Stimulated activated CD8-positive, alpha-beta memory T cell treated with anti-CD3 and anti-CD28 coated beads, Interleukin-7, amount 100 ng/mL, for 48 hours (primary cell): ENCODE measurements at places on chromosomes 5 and 9.

- DNase-seq, result no peak
These were observed 33.6 kb downstream of the LRRTM2 start for GRCh38 chr5:138841531-138841930.

DNA sequence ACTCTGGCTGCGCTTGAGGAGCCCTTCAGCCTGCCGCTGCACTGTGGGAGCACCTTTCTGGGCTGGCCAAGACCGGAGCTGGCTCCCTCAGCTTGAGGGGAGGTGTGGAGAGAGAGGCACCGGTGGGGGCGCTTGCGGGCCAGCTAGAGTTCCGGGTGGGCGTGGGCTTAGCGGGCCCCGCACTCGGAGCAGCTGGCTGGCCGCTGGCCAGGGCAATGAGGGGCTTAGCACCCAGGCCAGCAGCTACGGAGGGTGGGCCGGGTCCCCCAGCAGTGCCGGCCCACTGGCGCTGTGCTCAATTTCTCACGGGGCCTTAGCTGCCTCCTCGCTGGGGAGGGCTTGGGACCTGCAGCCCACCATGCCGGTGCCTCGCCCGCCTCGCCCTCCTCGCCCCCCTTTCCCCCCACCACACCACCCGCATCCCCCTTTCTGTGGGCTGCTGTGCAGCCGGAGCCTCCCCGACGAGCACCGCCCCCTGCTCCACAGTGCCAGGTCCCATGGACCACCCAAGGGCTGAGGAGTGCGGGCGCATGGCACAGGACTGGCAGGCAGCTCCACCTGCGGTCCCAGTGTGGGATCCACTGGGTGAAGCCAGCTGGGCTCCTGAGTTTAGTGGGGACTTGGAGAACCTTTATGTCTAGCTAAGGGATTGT lies 954.5 kb downstream of the DTWD2 start:
- DNase-seq, result no peak

- no peak for DNase-seq
These were observed 216.0 kb upstream of the ANKRD55 start for GRCh38 chr5:56449071-56449640.

- no peak for DNase-seq
These were observed 41.6 kb downstream of the TRIO start for GRCh38 chr5:14184725-14185124.

GRCh38 chr5:133205204-133205603 lies 153.4 kb downstream of the HSPA4 start:
- no peak for DNase-seq

GRCh38 chr5:171310212-171310818 lies 1.3 kb downstream of the TLX3 start:
- no peak for DNase-seq

DNA sequence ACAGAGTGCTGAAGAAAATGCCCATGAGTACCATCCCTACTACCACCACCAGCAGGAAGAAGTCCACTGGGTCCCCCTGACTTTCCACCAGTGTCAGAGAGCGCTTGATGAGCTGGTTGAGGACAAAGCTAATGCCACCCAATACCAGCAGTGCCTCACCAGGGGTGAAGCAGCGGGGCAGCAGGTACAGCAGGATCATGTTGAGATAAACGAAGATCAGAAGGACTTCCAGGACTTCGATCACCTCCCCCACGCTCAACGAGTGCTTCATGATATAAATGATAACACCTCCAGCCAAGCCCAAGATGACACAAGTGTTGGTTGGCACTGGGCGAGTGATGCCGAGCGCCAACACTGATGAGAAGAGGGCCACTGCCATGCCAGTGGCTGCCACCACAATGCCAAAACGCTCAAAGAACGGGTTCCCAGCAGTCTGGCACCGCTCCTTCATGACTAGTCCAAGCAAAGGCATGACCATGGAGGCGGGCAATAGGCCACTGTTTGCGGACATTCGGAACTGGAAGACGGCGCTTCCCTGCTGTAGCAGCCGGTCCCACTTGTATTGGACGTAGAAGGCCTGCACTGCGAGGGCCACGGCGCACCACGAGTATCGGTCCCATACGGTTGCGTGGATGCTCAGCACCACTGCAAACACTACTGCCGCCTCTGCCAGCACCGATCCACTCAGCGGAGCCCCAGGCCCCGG lies 679 bp downstream of the DOLK start:
- DNase-seq, result no peak

DNA sequence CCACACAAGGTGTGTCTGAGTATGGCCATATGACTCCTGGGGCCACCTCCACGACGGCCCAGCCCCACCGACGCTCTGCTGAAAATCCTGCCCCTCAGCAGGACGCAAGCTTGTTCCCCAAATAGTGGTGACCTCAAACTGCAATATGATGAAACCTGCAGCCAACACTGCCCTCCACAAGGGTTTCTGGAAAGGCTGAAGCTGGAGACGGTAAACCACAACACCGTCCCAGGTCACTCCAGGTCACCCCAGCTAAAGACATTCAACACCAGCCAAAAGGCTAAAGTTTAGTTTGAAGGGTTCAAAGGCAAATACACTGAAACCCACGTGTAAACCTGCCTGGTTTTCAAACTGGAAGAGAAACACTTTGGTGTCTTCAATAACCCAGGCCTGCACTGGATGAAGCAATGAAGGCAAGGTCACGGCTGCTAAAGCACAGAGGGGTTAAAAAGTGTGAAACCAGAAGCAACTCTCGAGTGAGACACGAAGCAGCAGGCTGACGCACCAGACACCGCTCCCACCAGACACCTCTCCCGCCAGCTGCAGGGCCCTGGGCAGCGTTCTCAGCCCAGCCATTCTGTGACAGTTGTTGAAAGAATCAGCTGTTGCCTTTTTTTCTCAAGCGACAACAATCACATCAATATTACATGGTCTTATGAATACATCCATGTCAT lies 1.8 kb upstream of the LHX3 start:
- DNase-seq, result no peak

- DNase-seq, result no peak
These were observed 303.7 kb upstream of the PAPPA start for GRCh38 chr9:115849679-115850412.

DNA sequence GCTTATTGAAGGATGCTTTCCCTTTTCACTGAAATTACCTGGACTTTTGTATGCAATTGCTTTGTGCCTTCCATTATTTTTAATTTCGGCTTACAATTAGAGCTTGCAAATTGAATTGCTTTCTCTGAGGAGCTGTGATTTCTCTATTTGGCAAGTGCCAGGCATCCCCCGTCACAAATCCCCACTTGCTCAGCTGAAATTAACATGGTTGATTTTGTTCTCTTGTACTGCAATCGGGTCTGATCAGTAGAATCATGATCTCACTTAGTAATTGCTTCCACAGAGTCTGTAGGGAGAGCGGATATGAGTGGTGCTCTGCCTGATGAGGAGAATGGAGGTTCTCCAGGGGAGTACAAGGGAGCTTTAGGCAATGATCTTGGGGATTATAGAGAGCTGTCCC lies 495.5 kb upstream of the SGCD start:
- no peak for DNase-seq

DNA sequence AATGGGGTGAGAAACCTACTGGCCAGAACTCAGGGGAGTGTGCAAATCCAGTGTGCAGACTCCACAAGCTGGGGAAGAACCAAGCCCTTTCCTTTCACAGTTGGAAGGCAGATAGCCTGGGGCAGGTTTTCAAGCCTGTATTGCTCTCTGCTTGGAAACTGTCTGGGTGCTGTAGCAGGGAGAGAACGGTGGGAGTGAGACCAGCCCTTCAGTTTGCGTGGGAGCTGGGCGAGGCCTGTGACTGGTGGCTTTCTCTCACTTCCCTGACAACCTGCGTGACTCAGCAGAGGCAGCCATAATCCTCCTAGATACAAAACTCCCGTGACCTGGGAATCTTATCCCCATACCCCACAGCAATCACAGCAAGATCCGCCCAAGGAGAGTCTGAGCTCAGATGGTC lies 44.9 kb upstream of the SNCAIP start:
- no peak for DNase-seq

- DNase-seq, result no peak
These were observed 27.0 kb downstream of the TCF7 start for GRCh38 chr5:134141331-134142050.

- no peak for DNase-seq
These were observed 38.2 kb downstream of the ZDHHC11B start for GRCh38 chr5:746258-746761.

DNA sequence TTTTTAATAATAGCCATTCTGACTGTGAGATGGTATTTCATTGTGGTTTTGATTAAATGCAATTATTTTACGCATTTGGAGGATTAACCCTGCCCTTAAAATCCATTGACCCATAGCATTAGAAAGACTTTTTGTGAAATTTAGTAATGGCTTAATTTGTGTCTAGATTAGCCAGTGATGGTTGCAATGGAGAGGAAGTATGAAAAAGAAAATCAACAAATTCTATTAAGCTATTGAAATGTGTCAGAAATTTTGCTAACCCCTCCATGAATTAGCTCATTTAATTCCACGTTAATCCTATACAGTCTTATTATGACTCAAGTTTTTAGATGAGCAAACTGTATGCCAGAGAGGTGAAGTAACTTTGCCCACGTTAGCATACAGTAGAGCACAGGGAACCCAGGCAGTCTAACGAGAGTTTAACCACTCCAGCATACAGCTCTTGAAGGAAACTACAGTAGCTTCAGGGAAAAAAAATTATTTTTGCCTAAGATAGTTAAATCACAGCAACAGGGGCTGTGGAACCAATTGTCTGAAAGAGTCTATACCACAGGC lies 158.2 kb upstream of the PPP2R2B start:
- no peak for DNase-seq

GRCh38 chr9:83271665-83272071 lies 208.7 kb upstream of the RASEF start:
- DNase-seq, result no peak

- no peak for DNase-seq
These were observed 60.7 kb downstream of the NSD1 start for GRCh38 chr5:177194268-177194667.

DNA sequence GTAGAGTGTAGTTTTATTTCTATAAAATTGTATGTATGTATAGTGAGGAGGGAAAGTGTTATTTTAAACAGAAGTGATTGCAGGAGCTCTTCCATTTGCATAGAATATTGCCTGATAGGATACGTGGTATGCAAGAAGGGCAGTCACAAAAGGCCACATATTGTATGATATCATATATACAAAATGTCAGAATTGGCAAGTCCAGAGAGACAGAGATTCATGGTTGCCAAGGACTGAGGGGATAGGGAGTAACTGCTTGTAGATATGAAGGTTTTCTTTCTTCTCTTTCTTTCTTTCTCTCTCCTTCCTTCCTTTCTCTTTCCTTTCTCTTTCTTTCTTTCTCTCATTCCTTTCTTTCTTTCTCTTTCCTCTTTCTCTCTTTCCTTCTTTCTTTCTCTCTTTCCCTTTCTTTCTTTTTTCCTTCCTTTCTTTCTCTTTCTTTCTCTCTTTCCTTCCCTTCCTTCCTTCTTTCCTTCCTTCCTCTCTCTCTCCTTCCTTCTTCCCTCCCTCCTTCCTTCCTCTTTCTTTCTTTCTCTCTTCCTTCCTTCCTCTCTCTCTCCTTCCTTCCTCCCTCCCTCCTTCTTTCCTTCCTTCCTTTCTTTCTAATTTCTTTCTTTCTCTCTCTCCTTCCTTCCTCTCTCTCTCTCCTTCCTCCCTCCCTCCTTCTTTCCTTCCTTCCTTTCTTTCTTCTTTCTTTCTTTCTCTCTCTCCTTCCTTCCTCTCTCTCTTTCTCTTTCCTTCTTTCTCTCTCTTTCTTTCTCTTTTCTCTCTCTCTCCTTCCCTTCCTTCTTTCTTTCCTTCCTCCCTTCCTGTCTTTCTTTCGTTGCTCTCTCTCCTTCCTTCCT lies 24.5 kb upstream of the WDR38 start:
- DNase-seq, result no peak

- DNase-seq, result no peak
These were observed 129.2 kb upstream of the TNPO1 start for GRCh38 chr5:72687288-72687687.

DNA sequence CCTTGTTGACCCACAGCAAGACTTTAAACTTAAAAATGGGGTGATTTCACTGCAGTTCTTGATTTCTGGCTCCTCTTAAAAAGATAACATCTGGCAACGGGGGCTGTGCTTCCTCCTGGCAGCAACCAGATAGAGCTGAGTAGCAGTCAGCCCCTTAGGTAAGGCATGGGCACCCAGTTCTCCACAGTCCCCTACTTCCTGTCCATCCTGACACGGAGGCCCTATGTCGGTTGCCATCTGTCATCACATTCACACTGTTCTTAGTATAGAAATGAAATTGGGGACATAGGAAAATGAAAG lies 11.7 kb downstream of the CD74 start:
- DNase-seq, result no peak

DNA sequence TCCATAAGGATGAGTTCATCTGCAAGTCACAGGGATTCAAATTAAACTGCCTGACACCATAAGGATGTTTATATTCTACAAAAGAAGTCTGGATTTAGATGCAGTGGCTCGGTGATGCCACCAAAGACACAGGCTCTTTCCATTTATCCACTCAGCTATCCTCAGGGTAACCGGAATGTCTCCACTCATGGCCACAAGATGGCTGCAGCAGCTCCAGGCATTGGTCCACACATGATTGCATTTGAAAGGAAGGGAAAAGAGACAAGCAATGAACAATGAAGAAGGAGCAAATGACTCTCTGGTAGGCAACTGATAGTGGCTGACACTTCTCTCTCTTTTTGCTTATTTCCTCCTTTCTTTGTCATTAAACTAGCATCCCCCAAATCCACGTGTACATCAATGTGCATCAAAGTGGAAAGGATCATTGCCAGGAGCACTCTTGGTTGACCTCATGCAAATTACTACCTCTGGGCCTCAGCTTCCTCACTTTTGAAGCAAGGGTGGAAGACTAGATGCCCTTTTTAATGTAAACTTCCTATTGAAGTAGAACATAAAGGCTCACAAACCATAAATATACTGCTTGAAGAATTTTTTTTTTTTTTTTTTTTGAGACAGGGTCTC lies 7.2 kb upstream of the SNX30 start:
- no peak for DNase-seq
